ENCODE measurements at places on chromosomes 12 and 14.

GRCh38 chr14:67447033-67447381 lies 35.0 kb upstream of the PLEK2 start:
- no peak for DNase-seq

GRCh38 chr14:72120315-72120714 lies 188.1 kb downstream of the RGS6 start:
- no peak for DNase-seq

DNA sequence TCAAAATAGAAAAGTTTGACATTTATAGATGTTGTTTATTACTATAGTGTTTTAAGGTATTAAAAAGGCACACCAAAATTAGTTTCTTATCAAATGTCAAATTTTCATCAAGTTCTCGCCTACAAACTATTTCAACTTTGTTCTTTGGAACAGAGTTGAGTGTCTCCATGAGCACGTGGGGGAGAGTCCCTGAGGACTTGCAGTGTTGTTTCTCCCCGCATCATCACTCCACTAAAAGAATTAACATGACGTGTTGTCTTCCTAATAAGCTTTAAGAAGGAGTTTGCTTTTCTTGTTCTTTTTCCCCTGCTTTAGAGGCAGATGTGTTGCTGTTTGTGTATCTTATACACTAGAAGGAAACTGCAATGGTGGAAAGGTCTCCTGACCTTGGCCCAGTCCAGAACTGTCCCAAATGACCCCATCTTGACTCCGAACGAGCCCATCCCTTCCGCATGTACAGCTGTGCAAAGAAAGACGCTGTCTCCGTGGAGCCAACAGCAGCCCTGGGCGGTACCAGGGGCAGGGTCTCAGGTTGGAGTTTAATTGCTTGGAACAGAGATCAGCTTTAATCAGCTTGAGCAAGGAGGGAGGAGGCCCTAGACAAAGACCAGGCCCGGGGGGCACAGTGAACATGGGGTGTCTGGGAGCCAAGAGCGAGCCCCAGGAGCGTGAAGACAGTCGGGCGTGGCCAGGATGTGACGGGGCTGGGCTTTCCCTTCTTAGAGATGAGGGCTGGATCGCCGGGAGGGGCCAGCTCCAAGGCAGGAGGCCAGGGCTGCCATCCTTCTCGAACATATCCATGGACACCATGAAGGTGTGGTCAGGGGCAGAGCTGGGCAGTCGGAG lies 215.4 kb upstream of the RTL1 start:
- DNase-seq: no peak

GRCh38 chr14:73888971-73889370 lies 2.3 kb downstream of the ZNF410 start:
- no peak for DNase-seq

DNA sequence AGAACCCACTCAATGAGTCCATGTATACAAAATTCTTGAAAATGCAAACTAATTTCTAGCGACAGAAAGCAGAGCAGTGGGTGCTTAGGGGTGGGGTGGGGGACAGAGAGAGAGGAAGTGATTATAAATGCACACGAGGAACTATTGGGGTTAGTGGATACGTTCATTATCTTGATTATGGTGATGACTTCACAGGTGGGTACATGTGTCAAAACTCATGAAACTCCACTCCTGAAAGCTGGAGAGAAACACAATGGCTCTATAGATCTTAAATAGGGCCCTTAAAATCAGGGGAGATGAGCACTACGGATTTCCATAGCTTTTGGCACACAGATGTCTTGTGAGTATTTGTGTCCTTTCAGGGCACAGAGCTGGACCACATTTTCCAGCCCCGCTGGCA lies 59.9 kb downstream of the STON2 start:
- no peak for DNase-seq

DNA sequence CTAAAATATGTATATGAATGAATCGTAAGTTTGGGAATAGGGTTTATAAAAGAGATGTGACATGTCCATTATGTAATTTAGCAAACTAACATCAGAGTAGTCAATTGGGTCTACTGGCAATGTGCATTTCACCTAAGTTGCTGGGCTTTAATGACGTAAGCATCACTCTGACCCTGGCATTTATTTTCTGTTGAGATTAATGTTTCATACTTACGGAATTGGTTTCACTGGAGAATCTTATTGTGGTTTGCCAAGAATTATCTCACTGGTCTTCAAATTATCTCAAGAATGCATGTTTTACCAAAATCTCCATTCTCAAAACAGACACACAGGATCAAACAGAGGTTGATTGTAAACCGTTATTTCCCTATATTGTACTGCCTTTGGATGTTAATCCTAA lies 437.1 kb downstream of the NPAS3 start:
- DNase-seq: no peak
